ENCODE measurements at places on chromosomes 2 and 18.

DNA sequence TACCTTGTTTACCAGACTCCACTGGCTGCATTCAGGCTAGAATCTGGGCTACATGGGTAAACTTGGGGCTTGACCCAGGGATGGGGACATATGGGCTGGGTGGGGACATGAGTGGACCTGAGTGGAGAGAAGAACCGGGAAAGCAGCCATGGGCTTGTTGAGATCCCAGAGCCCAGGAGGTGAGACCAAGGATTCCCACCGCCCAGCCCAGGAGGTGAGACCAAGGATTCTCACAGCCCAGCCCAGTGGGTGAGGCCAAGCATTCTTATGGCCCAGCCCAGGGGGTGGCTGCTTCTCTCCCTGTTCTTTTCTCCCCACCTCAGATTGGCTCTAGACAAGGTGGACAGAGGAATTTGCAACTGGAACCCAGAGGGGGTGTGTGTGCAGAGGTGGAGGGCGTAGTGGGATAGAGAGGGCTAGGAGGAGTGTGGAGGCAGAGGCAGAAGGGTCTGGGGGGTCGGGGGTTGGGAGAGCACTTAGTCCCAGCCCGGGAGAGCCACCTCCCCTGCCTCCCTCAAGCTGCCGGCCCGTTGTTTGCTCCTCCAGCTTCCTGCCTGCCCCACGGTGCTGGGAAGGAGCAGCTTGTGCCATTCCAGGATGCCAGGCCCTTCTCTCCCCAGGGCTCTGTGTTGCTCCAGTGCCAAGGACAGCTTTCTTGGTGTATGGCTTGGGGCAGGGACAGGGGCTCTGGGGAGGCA lies 25.6 kb downstream of the GLI2 start:
- no peak for DNase-seq

- no peak for DNase-seq
Observed at GRCh38 chr2:127575941-127576432, 40.5 kb downstream of the MYO7B start.

GRCh38 chr2:106117347-106117746 lies 76.8 kb downstream of the UXS1 start:
- DNase-seq: no peak

- no peak for DNase-seq
Observed at GRCh38 chr2:25286025-25286400, 55.7 kb downstream of the DNMT3A start.

GRCh38 chr2:83364264-83364663 lies 1094.8 kb downstream of the SUCLG1 start:
- peak; percentile 5 for DNase-seq

DNA sequence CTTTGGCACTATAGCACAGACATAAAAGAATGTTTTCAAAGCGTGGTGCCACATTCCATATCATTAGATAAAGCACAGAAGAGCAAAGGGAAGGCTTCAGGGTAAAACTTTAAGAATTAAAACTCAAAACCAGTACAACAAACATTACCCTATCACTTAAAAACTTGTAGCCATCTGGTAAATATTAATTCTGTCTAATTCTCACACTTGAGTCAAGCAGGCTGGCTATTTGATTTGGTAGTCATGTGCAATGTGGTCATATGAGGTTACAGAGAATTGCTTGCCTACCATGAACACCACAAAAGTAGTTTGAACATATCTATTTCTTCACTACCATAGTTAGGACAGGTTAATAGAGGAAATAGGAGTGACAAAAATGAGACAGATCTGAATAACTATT lies 244.9 kb downstream of the IRS1 start:
- DNase-seq: no peak

- no peak for DNase-seq
Observed at GRCh38 chr2:204023088-204023487, 86.5 kb downstream of the ICOS start.

DNA sequence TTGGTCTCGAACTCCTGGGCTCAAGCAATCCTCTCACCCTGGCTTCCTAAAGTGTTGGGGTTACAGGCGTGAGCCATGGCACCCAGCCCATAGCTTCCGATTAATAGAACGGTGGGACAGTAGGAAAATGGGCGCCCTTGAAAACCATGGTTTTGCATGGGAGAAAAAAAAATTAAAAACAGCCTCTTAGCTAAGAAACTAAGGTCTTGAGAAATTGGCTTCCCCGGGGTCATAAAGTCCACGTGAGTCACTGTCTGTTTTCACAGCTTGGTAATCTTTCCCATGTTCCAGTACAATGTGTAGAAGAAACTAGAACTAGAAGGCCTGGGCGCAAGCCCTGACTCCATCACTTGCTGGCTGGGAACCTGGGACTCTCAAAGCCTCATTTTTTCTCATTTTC lies 20.7 kb downstream of the B3GNT2 start:
- DNase-seq: no peak

DNA sequence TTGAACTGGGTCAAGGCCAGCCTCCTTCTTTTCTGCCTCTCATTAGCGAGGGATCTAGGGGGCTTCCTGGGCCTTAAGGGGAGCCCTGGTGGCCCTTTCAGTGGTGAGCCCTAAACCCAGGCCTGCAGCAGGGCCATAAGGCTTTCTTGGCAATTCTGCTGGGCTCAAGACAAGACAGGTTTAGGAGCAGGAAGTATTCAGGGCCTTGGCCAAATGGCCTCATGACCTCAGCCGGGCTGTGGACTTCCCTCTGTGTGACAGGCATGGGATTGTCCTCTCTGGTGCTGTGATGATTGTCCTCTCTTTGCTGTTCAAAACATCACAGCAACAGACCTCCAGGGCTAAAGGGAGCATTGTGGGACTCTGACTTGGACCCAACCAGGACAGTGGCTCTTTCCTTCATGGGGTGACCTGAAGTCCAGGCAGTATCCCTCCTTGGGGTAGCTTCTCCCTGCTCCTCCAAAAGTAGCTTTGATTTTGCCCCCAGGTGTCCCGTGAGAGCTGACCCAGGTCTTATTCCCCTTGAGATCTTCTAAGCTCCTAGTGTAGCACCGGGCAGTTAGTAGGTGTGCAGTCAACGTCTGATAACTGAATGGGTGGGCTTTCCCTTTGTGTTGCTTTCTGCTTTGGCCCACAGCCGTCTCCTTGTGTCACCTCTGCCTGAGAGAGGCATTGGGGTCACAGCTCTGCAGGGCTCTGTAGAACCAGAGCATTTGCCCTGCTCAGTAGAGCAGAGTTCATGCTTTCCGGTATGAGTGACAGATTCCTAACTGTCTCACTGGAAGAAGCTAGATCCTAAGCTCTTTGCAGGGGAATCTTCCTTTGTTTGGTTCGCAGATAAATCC lies 14.7 kb downstream of the FOSL2 start:
- DNase-seq: no peak

DNA sequence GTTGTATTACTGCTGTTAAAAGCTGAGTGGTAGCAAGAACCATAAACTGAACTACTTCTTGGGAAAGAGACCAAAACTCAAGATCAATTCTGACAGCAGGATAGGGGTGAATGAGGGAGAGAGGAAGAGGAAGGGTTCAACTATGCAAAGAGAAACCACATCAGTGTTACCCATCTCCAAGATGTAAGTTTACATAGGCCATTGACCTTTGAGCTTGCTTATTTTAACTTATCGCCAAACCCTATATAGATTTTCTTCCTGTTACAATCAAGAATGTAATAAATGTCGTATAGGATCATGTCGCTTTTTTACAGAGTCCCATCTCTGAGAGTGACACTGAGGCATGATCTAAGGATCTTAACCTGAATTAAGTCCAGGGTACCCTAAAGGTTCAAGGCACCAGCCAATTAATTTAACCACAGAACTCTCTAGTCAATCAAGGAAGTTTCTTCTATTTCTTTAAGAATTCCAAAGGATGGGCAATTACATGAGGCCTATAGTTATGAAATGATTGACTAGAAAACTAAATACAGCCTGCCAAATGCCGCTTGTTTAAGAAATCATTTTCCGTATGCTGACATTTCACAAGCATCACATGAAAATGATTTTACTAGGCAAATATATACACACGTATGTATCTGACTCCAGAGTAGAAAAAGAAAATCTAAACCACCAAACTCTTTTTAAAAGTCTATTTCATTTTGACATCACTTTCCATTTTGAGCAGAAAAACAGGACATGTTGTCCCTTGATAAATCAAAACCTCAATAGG lies 11.8 kb downstream of the RND3 start:
- DNase-seq: no peak

- no peak for DNase-seq
Observed at GRCh38 chr2:28326881-28327505, 65.7 kb upstream of the FOSL2 start.

GRCh38 chr2:50789741-50790140 lies 242.2 kb downstream of the NRXN1 start:
- DNase-seq: no peak

GRCh38 chr2:239455436-239456203 lies 54.8 kb upstream of the HDAC4 start:
- DNase-seq: no peak

GRCh38 chr2:20178249-20178607 lies 46.7 kb downstream of the SDC1 start:
- DNase-seq: no peak

DNA sequence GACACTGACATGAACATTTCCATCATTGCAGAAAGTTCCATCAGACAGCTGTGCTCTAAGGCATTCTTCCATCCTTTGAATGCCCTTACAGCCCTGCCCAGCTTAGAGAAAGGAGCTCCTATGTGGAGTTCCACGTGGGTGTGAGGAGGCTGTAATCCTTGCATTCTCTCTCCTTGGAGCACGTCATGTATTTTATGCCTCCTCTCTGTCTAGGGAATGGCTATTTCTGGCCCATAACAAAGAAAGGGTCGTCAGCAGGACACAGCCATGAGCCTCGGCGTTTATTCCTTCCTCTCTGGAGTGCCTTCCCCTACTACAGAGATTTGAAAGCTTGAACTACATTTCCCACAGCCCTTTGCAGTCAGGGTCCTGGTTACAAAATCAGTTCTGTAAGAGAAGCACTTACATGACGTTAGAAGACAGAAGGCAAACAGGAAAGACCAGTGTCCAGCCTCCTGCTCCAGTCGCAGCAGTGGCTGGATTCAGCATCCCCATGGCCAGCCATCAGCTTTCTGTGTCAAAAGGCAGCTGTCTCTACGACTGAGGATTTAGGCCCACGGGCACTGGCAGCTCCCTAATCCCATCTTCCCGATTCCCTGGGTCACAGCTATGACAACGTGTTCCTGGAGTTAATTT lies 234.9 kb downstream of the TFCP2L1 start:
- DNase-seq: no peak

DNA sequence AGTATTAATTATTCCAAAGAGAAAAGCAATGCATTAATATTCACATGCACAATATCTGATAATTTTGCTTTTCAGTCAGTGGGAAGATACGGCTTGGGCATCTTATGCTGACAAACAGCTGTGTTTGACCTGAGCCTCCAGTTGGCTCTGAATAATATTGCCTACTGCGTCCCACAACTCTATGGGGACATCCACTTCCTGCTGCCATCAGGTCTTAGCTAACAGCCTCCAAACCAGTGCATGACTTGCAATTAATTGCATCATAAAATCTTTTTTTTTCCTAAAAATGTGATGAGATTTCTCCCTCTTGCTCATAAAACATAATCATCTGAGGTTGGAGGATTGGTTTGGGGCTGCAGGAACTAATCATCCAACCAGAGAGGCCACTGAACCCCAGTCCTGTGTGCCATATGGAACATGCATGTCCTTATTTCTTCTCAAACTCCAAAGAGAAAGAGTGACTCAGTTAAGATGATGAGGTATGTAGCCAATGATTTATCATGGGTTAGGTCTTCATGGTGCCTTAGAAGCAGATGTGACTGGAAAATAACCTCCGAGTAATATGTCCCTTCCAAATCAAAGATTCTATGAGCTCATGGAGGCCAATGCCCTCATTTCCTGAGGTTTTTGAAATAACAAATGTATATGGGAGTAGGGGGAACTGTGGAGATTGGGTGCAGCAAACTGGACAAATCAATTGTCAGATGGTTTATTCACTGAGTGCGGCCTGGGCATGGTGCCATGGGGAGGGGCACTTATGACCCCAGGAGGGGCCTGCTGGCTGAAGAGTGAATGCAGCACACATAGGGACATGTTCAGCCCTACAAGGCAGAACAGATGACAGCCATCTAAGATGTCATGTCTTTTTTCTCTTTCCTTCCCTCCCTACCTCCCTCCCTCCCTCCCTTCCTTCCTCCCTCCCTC lies 39.4 kb downstream of the EDAR start:
- DNase-seq: no peak

DNA sequence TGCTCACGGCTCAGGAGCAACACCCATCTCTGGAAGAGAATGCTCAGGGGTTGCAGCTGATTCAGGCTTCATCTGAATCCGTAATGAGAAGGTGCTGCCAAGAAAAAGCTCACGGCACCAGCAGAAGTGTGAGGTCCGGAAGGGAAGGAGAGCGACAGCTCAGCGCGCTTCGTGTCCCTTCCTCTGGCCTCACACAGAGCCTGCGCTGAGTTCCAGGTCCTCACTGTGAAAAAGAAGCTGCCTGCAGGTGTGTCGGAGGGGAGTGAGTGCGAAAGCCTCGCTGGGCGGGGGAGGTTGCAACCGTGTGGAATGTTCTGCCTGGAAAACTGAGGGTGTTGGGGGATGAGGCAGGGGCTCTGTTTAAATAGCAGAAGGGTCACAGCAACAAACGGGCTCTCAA lies 76.2 kb upstream of the TWIST2 start:
- no peak for DNase-seq

- no peak for DNase-seq
Observed at GRCh38 chr2:128500138-128500800, 181.6 kb upstream of the HS6ST1 start.

DNA sequence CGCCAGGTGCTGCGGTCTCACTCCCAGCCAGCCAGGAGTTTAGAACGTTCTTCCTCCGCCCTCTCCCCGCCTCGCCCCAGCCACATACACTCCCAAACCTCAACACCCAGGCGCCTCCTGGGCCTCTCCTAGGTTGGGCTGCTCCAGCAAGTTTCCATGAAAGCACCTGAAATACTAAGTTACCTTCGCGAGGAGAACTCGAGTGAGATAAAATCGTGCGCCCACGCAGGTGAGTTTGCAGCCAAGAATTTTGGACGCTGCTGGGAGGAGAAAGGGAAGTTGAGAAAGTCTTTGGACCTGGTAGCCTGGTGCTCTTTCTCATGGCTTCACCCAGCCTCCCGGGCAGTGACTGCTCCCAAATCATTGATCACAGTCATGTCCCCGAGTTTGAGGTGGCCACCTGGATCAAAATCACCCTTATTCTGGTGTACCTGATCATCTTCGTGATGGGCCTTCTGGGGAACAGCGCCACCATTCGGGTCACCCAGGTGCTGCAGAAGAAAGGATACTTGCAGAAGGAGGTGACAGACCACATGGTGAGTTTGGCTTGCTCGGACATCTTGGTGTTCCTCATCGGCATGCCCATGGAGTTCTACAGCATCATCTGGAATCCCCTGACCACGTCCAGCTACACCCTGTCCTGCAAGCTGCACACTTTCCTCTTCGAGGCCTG lies at the start of gene GPR39:
Gene GPR39, plus strand, starts transcription at position 83 of the 673 bp plus-strand sequence.
- no peak for DNase-seq

GRCh38 chr2:164917296-164917903 lies 37.9 kb downstream of the SLC38A11 start:
- peak; percentile 12 for DNase-seq

DNA sequence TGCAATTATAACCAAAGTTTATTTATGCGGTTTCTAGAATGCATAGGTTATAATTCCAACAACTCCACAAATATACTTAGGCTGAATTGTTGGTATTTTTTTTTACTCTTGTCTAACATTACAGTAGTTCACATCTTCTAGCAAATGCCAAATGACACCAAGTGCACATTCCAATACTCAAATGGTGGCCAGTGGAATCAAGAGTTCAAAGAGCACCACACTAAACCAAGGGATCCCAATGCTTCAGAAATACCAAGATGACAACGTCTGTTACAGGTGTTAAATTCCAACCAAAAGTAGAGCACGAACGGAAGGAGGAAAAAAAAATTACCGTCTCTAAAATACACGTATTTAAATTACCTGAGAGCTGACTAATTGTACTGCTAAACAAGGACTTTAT lies 136.2 kb downstream of the TMEM247 start:
- no peak for DNase-seq

Data from SW 1271 (cell line).